ENCODE measurements at places on chromosomes 13 and 19. TPM values are rescaled to one million over a fixed set of nuclear protein-coding genes. Genes with fewer than 3 reads are reported as not detected.

GRCh38 chr13:24042710-24043440 is 117.6 kb upstream of the SPATA13 start:
- no peak for DNase-seq

DNA sequence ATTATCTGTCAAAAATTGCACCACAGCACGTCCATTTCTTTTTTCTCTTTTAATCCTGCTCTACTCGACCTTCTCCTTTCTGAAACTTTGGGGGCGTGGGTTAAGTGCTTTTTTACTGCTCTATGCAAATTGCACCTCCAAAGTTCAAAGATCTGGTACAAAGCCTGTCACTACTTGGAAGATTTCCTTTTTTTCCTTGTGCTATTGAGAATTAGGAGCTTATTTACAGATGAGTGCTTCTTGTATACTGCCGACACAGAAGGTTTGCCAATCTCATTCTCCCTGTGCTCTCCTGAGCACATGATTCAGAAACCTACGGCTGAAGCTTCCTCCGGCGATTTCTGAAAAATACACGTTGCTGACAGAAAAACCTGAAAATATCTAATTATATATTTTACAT is 94.8 kb downstream of the TEX29 start:
- no peak for DNase-seq

DNA sequence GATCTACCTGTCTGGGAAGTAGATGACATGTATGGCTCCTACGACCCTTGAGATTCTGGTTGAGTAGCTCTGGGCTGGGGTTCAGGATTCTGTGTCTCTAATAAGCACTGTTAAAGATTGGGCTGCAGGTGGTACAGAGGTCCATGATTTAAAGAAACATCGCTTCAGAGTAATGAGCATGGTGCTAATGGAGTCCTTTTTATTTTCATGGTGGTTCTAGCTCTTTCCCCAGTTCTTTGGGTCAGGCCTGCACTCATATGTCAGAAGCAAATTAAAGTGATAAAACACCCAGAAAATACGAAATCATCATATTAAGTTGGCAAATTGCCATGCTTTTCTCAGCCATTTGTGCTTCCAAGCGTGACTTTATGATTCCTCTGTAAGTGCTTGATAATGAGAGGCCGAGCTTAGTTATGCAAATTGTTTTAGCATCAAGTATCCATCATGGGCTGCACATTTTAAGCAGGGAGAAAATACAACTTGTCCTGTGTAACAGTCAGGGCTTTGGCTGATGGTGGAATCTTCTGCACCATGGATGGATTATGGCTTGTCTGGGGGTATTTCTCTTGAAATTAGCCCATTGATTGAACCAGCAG is 45.1 kb downstream of the MTUS2 start:
- DNase-seq = no peak

The PSG1 gene
- total RNA-seq = not detected

DNA sequence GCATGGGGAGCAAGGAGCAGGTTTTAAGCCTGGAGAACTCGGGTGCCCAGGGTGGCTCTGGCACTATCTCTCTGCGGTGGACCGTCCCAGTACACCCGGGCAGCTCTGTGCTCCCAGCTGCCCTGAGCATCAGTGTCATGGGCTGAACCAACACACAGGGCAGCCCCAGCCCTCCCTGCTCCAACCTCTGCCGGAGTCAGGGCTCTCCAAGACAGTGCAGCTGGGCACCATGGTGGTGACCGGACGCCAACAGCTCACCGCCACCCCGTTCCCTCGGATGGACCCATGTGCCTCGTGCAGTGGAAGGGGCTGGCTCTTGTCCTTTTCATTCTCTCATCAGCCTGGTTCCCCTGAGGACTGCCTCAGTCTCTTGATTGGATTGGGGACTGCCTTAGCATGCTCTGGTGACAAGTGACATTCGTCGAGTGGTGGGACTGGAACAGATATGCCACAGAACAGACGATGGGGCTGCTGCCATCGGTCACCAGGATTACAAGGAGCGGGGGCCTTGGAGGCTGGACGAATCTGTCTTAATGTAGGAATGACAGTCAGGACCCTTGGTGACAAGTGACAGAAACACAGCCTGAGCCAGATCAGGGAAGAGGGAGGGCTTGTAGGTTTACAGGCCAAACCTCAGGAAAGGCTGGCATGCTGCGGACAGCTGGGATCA is 25.7 kb upstream of the VSTM2B start:
- DNase-seq = no peak

DNA sequence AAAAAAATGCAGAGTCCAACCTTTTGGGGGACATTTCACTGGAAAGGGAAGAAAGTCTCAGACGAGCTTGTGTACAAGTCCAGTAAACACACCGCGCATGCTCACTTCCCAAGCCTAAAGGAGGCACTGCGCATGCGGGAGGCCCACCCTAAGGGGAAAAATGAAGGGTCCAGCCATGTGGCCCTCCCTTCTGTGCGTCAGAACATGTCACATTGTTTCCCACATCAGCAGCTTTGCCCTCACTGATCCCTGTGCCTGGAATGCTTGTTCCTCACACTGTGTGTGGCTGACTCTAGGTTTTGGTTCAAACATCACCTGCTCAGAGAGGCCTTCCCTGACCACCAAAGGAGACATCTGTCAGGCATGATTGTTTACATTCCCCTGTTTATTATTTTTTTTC is 4.4 kb downstream of the ELSPBP1 start:
- no peak for DNase-seq

DNA sequence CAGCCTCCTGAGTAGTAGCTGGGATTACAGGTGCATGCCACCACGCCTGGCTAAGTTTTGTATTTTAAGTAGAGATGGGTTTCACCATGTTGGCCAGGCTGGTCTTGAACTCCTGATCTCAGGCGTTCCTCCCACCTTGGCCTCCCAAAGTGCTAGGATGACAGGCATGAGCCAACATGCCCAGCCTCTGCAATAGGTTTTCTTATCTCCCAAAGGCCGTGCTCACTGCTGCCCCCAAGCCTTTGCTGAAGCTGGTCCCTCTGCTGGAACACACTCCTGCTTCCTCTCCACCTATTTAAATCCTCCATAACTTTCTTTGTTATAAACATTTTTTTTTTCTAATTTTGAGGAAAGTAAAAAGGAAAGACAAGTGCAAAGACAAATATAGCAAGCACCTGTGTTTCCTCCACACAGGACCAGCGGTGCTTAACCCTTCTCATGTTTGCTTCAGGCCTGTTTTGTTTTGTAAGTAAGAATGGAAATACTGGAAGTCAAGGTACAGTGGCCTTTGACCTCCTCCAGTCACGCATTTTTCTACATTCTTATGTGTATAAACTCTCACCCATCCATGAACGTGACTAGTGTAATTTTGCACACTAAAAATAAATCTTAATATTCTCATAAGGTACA is 14.5 kb upstream of the TNFAIP8L1 start:
- DNase-seq = no peak

- DNase-seq = no peak
These were observed 51.7 kb downstream of the ERCC5 start for GRCh38 chr13:102897371-102898138.

DNA sequence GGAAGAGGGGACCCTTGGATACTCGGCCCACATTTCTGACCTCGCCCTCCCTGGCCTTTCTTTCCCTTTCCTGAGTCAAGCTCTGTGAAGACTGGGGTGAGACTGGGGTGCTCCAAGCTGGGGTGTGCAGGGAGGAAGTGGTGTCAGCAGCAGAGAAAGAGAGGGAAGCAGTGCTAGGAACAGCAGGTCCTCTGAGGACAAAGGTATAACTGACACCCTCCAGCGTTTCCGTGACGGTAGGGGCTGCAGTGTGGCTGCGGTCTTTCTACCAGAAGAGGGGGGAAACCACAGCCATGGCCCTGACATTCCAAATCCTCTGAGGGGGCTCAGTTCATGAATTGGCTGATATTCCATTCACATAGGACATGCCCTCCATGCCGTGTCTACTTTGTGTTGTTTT is 1.1 kb downstream of the KIR3DL2 start:
- DNase-seq = no peak

GRCh38 chr13:48194379-48194754 is 38.6 kb upstream of the ITM2B start:
- no peak for DNase-seq
